ENCODE measurements at places on chromosomes 1 and 21.

- DNase-seq, result no peak
Measured at GRCh38 chr1:221795380-221795779, 53.5 kb upstream of the DUSP10 start.

DNA sequence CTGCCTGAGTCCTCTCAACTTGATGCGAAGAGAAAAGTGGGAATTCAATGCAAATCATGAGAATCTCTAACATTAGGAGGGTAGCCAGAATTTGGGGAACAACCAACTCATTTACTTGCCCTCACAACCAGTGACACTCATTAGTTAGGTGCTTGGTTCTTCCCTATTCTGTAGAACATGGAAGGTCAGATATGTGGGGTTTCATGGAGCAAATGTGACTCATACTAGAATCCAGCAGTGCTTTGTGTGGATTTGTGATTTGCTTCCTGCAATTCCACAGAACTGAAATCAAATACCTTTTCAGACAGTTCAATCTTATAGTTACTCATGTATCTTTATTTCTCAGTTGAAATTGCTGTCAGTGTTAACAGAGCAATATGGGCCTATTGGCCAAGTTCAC, 6.9 kb upstream of the ETV3 start:
- no peak for DNase-seq

GRCh38 chr1:71706029-71706671, 576.2 kb downstream of the NEGR1 start:
- DNase-seq, result no peak

- no peak for DNase-seq
Measured at GRCh38 chr1:201538612-201539551, at the start of gene NAV1. TSS of gene NAV1 (plus strand) at chr1:201539127. CDS start at chr1:201622885, 83,758 bp downstream.

DNA sequence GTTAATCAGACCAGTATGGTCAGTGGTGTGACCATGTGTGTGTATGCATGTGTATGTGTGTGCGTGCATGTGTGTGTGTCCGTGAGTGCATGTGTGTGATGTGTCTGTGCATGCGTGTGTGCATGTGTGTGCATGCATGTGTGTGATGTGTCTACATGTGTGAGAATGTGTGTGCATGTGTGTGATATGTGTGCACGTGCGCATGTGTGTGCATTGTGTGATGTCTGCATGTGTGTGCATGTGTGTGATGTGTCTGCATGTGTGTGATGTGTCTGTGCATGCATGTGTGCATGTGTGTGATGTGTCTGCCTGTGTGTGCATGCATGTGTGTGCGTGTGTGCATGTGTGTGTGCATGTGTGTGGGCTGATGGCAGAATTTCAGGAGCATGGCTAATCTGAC, 58.2 kb downstream of the SIK1 start:
- DNase-seq, result no peak

- no peak for DNase-seq
Measured at GRCh38 chr1:3717041-3717714, 35.1 kb upstream of the CCDC27 start.

GRCh38 chr1:19366599-19367536, 54.7 kb downstream of the SLC66A1 start:
- DNase-seq, result no peak

DNA sequence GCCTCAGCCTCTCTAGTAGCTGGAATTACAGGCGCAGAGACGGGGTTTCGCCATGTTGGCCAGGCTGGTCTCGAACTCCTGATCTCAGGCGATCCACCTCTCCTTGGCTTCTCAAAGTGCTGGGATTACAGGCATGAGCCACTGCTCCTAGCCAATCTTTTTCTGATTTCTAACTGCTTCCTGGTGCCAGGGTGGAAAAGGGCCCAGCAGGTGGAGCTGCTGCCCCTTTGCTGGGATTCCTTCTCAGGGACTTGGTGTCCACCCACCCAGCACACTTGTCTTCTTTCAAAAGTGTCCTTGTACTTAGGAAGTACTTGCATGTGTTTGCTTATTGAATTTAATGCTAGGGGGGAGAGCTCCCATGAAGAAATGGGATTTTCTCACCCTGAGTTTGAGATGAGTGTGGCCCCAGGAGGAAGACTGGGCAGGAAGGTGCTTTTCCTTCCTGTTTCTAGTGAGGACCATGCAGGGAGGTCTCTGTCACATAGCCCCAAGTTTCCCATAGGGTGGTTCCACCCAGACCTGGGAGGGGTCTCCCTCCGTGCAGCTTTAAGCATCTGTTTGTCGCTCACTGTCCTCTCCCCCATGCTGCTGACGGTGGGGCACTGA, 14.2 kb downstream of the UTP11 start:
- DNase-seq, result no peak

DNA sequence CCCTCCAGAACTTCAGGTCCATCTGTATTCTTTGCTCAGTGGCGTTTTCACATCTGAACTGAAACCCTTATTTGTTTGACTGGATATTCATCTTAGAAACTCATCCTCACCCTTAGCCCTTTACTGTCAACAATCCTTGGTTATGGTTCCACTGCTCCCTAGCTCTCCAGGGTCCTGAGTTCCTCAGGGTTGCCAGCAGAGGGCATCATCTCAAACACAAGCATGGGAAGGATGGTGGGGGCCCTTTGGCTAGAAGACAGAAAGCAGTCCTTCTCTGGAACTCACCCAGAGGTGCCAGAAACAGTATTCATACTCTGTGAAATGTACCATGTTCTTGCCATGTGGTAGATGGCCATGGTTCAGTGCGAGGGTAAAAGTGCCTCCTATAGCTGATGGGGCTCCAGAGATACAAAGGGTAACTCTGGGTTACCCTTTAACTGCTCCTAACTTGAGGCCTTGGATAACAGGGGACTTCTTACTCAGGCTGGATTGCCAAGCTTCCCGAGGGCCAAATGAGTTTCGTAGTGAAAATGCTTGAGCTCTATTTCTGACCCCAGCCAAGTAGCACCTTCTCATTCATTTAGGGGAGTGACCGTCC, 11.3 kb downstream of the NCSTN start:
- no peak for DNase-seq
